Tibial nerve (tissue), 4 donors: ENCODE measurements at places on chromosomes 11 and 22. TPM values are rescaled to one million over a fixed set of nuclear protein-coding genes. Genes with fewer than 3 reads are reported as not detected.

GRCh38 chr11:120744016-120744994 lies 232.8 kb downstream of the GRIK4 start:
- peaks cover 10% of the 10 kb centered on the region for H3K27me3 ChIP-seq
- H3K27ac ChIP-seq, result no peak overlapping the region
- no peak for DNase-seq

- DNase-seq, result no peak
- H3K27ac ChIP-seq, result no peak overlapping the region
- H3K4me1 ChIP-seq, result no peaks in the 10 kb centered on the region
- no peaks in the 10 kb centered on the region for H3K27me3 ChIP-seq
- no peaks in the 10 kb centered on the region for H3K36me3 ChIP-seq
These were observed 1085.9 kb downstream of the TBC1D22A start for GRCh38 chr22:47848184-47848920.

DNA sequence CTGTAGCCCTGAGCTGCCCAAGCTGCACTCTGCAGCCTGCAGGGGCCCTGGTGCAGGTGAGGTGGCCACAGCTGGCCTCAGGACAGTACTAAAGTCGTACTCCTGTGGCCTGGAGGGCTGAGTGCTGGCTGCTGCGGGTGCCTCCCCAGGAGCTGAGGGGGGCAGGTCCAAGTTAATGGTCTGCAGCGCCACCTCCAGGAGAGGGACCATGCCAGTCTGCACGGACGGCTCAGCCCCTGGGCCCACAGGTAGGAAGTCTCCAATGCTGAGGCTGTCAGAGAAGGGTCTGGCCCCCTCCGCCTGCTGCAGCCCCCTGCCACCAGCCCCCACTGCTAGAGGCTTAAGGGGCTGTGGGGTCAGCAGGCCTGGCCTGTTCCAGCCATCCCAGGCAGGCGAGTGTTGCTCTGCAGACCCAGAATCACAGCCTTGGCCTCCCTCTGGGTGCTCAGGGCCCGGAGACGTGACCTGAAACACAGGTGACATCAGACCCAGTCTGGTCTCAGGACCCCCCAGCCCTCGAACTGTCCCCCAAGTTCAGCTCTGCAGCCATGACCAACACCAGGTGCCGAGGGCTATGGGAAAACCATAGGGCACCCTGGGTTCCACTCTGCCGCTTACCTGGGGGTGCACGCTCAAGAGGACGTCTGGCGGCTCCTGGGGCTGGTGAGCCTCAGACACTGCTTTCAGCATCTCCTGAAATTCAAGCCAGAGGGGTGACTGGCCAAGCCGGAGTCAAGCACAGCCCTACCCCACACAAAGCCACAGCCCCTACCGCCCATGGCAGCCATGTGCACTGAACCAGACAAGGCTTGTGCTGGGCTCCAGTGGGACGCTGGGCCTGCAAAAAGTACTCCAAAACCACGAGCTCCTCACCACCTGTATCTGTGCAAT lies 20.8 kb downstream of the SELENOO start:
- H3K4me1 ChIP-seq, result peaks cover 9% of the 10 kb centered on the region
- H3K36me3 ChIP-seq, result peaks cover 7% of the 10 kb centered on the region
- no peak overlapping the region for H3K27ac ChIP-seq
- H3K27me3 ChIP-seq, result no peaks in the 10 kb centered on the region
- no peak for DNase-seq

DNA sequence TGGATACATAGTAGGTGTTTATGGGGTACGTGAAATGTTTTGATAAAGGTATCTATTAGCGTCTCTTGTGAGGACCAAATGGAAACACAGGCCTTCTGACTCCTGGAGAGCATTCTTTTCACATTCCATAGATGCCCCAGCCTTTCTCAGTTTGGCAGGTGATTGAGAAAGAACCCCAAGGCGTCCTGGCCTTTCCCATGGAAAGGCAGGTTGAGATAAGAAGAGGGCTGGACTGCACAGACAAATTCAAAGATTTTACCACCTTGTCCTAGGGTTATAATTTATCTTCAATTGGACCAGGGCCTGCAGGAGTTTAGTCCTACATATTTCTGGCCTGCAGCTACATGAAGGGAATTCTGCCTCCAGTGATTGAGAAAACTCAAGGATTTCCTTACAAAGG lies 661 bp upstream of the OLFML1 start:
- no peaks in the 10 kb centered on the region for H3K27me3 ChIP-seq
- DNase-seq, result no peak
- no peak overlapping the region for H3K4me3 ChIP-seq
- peaks cover 4% of the 10 kb centered on the region for H3K4me1 ChIP-seq

- H3K27ac ChIP-seq, result no peak overlapping the region
- H3K4me3 ChIP-seq, result no peak overlapping the region
- H3K36me3 ChIP-seq, result no peaks in the 10 kb centered on the region
- no peaks in the 10 kb centered on the region for H3K4me1 ChIP-seq
These were observed 52.7 kb upstream of the CCND1 start for GRCh38 chr11:69588270-69588669.

GRCh38 chr11:105524286-105524685 lies 85.6 kb upstream of the GRIA4 start:
- H3K27ac ChIP-seq, result no peak overlapping the region
- no peak for DNase-seq
- no peaks in the 10 kb centered on the region for H3K36me3 ChIP-seq
- no peaks in the 10 kb centered on the region for H3K27me3 ChIP-seq

DNA sequence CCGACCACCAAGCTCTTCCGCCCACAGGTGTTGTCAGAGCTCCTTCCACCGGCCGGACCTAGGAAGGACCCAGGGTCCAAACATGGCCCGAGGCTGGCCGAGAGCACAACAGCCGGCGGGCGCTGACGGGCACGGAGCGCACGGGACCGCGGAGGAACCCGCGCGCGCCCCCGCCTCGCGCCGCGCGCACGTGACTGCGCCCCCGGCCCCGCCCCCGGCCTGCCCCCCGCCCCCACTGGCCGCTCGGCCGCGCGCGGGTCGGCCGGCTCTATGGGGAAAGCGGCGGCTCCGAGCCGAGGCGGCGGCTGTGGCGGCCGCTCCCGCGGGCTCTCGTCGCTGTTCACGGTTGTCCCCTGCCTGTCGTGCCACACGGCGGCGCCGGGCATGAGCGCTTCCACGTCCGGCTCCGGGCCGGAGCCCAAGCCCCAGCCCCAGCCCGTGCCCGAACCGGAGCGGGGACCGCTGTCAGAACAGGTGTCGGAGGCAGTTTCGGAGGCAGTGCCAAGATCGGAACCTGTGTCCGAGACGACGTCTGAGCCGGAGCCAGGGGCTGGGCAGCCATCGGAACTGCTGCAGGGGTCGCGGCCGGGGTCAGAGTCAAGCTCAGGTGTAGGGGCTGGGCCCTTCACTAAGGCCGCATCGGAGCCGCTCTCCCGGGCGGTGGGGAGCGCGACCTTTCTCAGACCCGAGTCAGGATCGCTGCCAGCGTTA lies at the start of gene OSBP2:
TSS of gene OSBP2 (plus strand) at position 235 of the 711 bp plus-strand sequence. CDS start at position 271, 36 bp downstream.
- DNase-seq, result no peak
- no peaks in the 10 kb centered on the region for H3K27me3 ChIP-seq
- peak within 1 kb of the TSS; percentile 53 for H3K4me3 ChIP-seq

GRCh38 chr11:1648653-1649420 lies 19.3 kb downstream of the KRTAP5-5 start:
- no peaks in the 10 kb centered on the region for H3K36me3 ChIP-seq
- no peak for DNase-seq

- H3K4me1 ChIP-seq, result no peaks in the 10 kb centered on the region
- no peak for DNase-seq
- H3K27ac ChIP-seq, result no peak overlapping the region
- H3K4me3 ChIP-seq, result no peak overlapping the region
- no peaks in the 10 kb centered on the region for H3K27me3 ChIP-seq
- H3K36me3 ChIP-seq, result no peaks in the 10 kb centered on the region
These were observed 68.9 kb upstream of the KCNQ1OT1 start for GRCh38 chr11:2768471-2769408.

GRCh38 chr22:25494774-25495173 lies 69.7 kb upstream of the GRK3 start:
- H3K27ac ChIP-seq, result no peak overlapping the region
- H3K4me1 ChIP-seq, result no peaks in the 10 kb centered on the region
- H3K36me3 ChIP-seq, result no peaks in the 10 kb centered on the region
- DNase-seq, result no peak

MS4A4E gene
- total RNA-seq, result 4.8 TPM

RFPL2 gene
- total RNA-seq, result not detected
